Hair follicular keratinocyte (primary cell): ENCODE measurements at places on chromosomes 13 and 19. TPM values are rescaled to one million over a fixed set of nuclear protein-coding genes. Genes with fewer than 3 reads are reported as not detected.

The KIR2DL1 gene
- not detected in 2 replicates for total RNA-seq

The CAPN12 gene
- 9.0 and 11.1 TPM in 2 replicates for total RNA-seq

The U2AF1L4 gene
- total RNA-seq, result 10.5 and 12.1 TPM in 2 replicates

The ADPRHL1 gene
- 0.68 and 0.70 TPM in 2 replicates for total RNA-seq

The ZNF846 gene
- 8.0 and 10.7 TPM in 2 replicates for total RNA-seq

The OSCAR gene
- total RNA-seq, result 0.70 and 1.7 TPM in 2 replicates

The KLK11 gene
- total RNA-seq, result 1.0 and 1.7 TPM in 2 replicates

The CCL25 gene
- not detected in 2 replicates for total RNA-seq

The C13orf42 gene
- not detected in 2 replicates for total RNA-seq

The CDC42EP5 gene
- total RNA-seq, result 30.2 and 68.9 TPM in 2 replicates

The ZNF534 gene
- not detected in 2 replicates for total RNA-seq

The NOVA2 gene
- not detected in 2 replicates for total RNA-seq

The GPATCH1 gene
- 3.9 and 4.8 TPM in 2 replicates for total RNA-seq

The SBSN gene
- total RNA-seq, result 1.1 and 3.4 TPM in 2 replicates

The ZNF175 gene
- 2.4 and 4.8 TPM in 2 replicates for total RNA-seq

The ZNF850 gene
- 0.72 and 0.78 TPM in 2 replicates for total RNA-seq

The SPC24 gene
- 14.7 and 43.4 TPM in 2 replicates for total RNA-seq

The THAP8 gene
- 2.6 and 8.1 TPM in 2 replicates for total RNA-seq

The RAB20 gene
- total RNA-seq, result 4.0 and 7.6 TPM in 2 replicates

The CCNE1 gene
- total RNA-seq, result 11.6 and 12.4 TPM in 2 replicates

The SIGLEC9 gene
- total RNA-seq, result not detected in 2 replicates

The NBEA gene
- total RNA-seq, result 0.08 TPM in 2 replicates

The ZNF99 gene
- not detected in 2 replicates for total RNA-seq

The ATP4A gene
- not detected in 2 replicates for total RNA-seq

The VSTM2B gene
- not detected in 2 replicates for total RNA-seq

The ERICH4 gene
- not detected in 2 replicates for total RNA-seq

The FAAP24 gene
- 2.7 and 5.5 TPM in 2 replicates for total RNA-seq

The NLRP12 gene
- not detected in 2 replicates for total RNA-seq

The SERTM1 gene
- not detected in 2 replicates for total RNA-seq

The PPP1R37 gene
- total RNA-seq, result 28.1 and 30.3 TPM in 2 replicates

The ANKLE1 gene
- total RNA-seq, result 0.62 and 0.76 TPM in 2 replicates

The LENG9 gene
- 4.5 and 8.2 TPM in 2 replicates for total RNA-seq
